SK-N-SH (cell line): ENCODE measurements at places on chromosomes 12 and 14. TPM values are rescaled to one million over a fixed set of nuclear protein-coding genes. Genes with fewer than 3 reads are reported as not detected.

DNA sequence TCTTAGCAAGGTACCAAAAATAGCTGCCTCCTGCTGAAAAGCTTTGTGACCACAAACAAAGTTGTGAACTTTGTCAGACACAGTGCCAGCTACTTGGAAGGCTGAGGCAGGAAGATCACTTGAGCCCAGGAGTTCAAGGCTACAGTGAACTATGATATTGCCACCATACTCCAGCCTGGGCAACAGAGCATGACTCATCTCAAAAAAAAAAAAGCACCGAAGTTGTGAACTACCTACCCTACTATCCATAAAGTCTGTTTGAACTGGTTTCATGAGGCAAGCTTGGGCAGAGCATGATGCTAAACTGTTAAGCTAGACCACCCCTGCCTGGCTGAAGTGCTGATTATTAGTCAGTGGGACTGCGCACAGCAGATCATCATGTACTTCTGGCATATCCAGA, 75.5 kb downstream of the RAD52 start:
- no peak overlapping the region for H3K27ac ChIP-seq
- H3K4me1 ChIP-seq = no peaks in the 10 kb centered on the region
- peaks cover 66% of the 10 kb centered on the region for H3K36me3 ChIP-seq
- no peaks in the 10 kb centered on the region for H3K27me3 ChIP-seq

GRCh38 chr12:13599176-13599575, 382.2 kb downstream of the GRIN2B start:
- H3K4me1 ChIP-seq = no peaks in the 10 kb centered on the region
- H3K27me3 ChIP-seq = no peaks in the 10 kb centered on the region
- H3K36me3 ChIP-seq = no peaks in the 10 kb centered on the region

DNA sequence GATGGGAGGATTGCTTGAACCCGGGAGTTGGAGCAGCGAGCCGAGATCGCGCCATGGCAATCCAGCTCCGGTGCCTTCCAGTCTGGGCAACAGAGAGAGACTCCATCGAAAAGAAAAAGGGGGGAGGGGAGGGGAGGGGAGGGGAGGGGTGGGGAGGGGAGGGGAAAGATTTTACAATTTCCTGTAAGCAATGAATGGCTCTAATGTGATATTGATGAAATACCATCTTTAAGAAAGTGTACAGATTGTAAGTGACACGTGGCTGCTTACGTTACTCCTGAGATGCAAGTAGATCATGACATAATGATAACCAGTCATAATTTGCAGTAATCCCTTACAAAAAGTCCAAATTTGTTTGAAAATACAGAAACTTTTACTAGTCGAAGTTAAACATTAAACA, 1.4 kb downstream of the SLC25A21 start:
- H3K4me1 ChIP-seq = no peaks in the 10 kb centered on the region
- no peak for DNase-seq
- H3K27me3 ChIP-seq = no peaks in the 10 kb centered on the region; the same call in 1 of the 2 replicates
- H3K36me3 ChIP-seq = no peaks in the 10 kb centered on the region
- no peak overlapping the region for H3K27ac ChIP-seq

- no peaks in the 10 kb centered on the region for H3K36me3 ChIP-seq
- no peaks in the 10 kb centered on the region for H3K27me3 ChIP-seq
- peak overlapping the region; percentile 74 for H3K27ac ChIP-seq
- H3K4me3 ChIP-seq = no peak overlapping the region
- H3K4me1 ChIP-seq = peaks cover 11% of the 10 kb centered on the region
Measured at GRCh38 chr14:90419200-90419599, 22.4 kb downstream of the CALM1 start.

GRCh38 chr14:79420725-79421124, 790.6 kb downstream of the DIO2 start:
- H3K27ac ChIP-seq = no peak overlapping the region
- no peak for DNase-seq

DNA sequence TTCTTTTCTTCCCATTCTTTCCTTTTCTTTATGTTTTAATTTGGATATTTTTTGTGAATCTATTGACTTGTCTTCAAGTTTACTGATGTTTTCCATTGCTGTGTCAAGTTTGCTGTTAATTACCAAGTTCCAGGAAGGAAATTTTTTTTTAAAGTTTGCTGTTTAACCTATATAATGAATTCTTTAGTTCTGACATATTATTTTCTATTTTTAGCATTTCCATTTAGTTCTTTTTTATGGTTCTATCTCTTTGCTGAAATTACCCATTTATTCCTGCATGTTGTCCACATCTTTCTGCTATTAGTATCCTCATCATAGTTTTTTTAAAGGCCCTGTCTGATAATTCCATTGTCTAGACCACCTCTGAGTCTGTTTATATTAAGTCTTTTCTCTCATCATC, 27.8 kb downstream of the KLHDC1 start:
- no peak overlapping the region for H3K4me3 ChIP-seq
- no peaks in the 10 kb centered on the region for H3K36me3 ChIP-seq
- H3K4me1 ChIP-seq = no peaks in the 10 kb centered on the region
- no peak overlapping the region for H3K27ac ChIP-seq
- DNase-seq = no peak
- no peaks in the 10 kb centered on the region for H3K27me3 ChIP-seq

DNA sequence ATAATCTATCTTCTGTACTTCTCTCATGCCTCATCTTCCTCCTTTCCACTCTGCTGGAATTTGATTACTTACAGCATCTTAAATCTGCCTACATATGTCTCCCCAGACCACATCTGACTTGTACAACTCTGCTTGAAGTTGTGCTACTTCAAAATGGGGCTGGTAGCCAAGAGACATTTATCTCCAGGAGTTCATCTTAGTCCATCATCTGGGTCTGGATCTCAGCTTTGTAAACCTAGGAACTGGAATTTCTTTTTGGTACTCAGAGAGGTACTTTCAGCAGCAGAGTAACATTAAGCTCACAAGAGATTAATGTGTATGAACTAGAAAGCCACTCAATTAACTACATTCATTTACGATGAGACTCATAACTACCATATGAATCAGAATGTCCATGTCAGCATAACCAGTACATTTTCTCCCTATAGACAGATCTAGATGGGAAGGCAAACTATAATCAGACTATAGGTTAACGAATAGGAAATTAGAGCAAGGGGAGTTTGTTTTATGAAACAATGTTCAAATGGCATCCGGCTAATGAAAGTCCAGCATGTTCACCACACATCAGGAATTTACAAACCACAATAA, 178.8 kb downstream of the CEP128 start:
- no peak for DNase-seq
- H3K27ac ChIP-seq = no peak overlapping the region
- no peaks in the 10 kb centered on the region for H3K4me1 ChIP-seq
- H3K27me3 ChIP-seq = no peaks in the 10 kb centered on the region
- peaks cover 11% of the 10 kb centered on the region for H3K36me3 ChIP-seq

GRCh38 chr12:6426882-6427671, 17.7 kb upstream of the CD27 start:
- H3K4me1 ChIP-seq = peaks cover 6% of the 10 kb centered on the region; the same call in 1 of the 2 replicates
- H3K27me3 ChIP-seq = no peaks in the 10 kb centered on the region
- DNase-seq = no peak
- H3K36me3 ChIP-seq = no peaks in the 10 kb centered on the region

DNA sequence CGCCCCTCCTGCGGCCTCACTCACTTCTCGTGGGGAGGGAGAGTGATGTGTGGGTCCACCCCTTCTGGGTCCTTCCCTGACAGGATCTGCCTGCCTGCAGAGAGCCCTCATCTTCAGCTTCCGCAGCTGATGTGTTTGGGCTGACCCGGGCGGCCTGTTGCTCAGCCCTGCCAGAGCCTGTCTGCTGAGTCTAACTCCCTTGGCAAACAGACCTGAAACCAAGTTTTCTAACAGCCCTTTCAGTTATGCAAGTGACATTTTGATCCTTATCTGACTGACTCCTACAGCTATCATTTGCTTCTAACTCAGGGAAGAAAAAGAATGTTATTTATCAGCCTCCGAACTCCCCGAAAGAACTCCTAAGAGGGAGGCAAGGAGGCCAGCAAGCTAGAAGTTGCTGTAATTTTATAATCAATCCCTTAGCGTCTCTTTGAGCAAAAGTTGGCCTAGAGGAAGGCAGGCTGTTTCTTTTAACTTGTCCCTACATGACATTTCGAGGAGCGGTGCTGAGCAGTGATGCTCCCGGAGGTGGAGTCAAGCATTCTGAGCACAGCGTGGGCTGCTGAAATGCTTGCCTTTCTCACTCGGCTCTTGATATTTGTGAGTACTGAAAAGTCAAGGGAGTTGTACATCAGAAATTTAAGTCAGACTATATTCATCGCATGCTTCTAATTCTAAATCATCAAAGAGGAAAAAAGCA, 31.5 kb upstream of the CACNA2D4 start:
- H3K36me3 ChIP-seq = peaks cover 48% of the 10 kb centered on the region
- DNase-seq = no peak
- no peaks in the 10 kb centered on the region for H3K27me3 ChIP-seq
- no peak overlapping the region for H3K27ac ChIP-seq
- H3K4me1 ChIP-seq = no peaks in the 10 kb centered on the region

- H3K27ac ChIP-seq = no peak overlapping the region
- DNase-seq = no peak
Measured at GRCh38 chr14:95484296-95484695, 32.2 kb downstream of the SYNE3 start.

GRCh38 chr12:52010692-52011601, 4.2 kb downstream of the TAMALIN start:
- no peaks in the 10 kb centered on the region for H3K27me3 ChIP-seq
- peak overlapping the region; percentile 71 for H3K27ac ChIP-seq
- no peak overlapping the region; the same call in 1 of the 2 replicates for H3K4me3 ChIP-seq
- no peaks in the 10 kb centered on the region for H3K4me1 ChIP-seq

DNA sequence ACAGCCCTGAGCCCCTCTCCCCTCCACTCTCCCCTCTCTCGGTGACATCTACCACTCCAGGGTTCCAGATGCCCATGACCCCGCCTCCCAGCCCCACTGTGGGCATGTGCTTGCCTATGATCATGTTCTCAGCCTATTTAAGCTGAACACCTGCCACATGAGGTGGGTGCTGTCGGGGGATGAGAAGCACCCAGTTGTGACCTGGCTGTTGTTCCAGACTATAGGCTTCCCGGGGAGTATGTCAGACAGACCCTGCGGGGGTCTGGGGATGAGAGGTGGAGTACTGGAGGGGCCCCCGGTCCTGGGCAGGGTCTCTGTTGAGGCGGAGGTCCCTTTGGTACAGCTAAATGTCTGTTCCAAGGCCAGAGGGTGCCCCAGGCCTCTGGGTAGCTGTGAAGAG, 6.0 kb downstream of the VSX2 start:
- no peak overlapping the region for H3K4me3 ChIP-seq
- no peaks in the 10 kb centered on the region for H3K36me3 ChIP-seq
- no peak overlapping the region for H3K27ac ChIP-seq
- H3K4me1 ChIP-seq = no peaks in the 10 kb centered on the region; the same call in 1 of the 2 replicates
- H3K27me3 ChIP-seq = peaks cover 76% of the 10 kb centered on the region
- DNase-seq = no peak

- no peaks in the 10 kb centered on the region for H3K36me3 ChIP-seq
- H3K27ac ChIP-seq = no peak overlapping the region; the same call in 1 of the 2 replicates
- no peaks in the 10 kb centered on the region; the same call in none of the 2 replicates for H3K4me1 ChIP-seq
- no peak overlapping the region for H3K4me3 ChIP-seq
Measured at GRCh38 chr12:92244036-92244435, 98.4 kb upstream of the BTG1 start.

FGF6 gene
- polyA plus RNA-seq = not detected in 2 replicates

KLRK1 gene
- not detected in 2 replicates for polyA plus RNA-seq

TAS2R8 gene
- polyA plus RNA-seq = not detected in 2 replicates

C12orf60 gene
- 0.87 and 1.0 TPM in 2 replicates for polyA plus RNA-seq

ALKBH1 gene
- polyA plus RNA-seq = 10.7 and 12.7 TPM in 2 replicates

PTPN21 gene
- 5.6 and 6.5 TPM in 2 replicates for polyA plus RNA-seq

CFAP54 gene
- 0.87 and 1.1 TPM in 2 replicates for polyA plus RNA-seq

TMEM260 gene
- 5.4 and 6.9 TPM in 2 replicates for polyA plus RNA-seq
